RWPE2 (cell line): ENCODE measurements at places on chromosomes 3 and 15.

- DNase-seq = no peak
Observed at GRCh38 chr3:110697961-110698360, 373.7 kb upstream of the NECTIN3 start.

GRCh38 chr3:62252438-62253157, 120.8 kb downstream of the FEZF2 start:
- DNase-seq = no peak

DNA sequence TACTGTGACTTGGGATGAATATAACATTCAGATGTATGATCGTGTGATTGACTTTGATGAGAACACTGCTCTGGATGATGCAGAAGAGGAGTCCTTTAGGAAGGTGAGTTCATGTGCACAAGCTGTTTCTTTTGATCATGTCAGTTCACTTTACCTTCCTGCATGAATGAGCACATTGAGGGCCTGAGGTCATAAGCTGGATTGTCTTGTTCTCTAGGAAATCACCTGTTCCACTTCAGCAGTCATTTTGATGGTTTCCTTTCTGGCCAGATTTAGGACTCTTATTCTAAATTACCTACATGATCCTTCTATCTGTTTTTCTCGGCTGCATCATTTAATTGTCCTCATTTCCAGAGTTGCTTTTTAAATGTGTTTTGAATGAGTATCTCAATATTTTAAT, 4.1 kb downstream of the RCN2 start:
- no peak for DNase-seq

DNA sequence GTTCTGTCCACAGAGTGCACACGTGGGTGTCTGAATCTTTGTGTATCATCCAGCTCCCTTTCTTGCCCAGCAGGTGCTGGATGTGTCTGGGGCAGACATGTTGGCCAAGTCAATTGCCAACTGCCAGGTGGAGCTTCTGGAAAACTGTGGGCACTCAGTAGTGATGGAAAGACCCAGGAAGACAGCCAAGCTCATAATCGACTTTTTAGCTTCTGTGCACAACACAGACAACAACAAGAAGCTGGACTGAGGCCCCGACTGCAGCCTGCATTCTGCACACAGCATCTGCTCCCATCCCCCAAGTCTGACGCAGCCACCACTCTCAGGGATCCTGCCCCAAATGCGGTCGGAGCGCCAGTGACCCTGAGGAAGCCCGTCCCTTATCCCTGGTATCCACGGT, 12.5 kb upstream of the RPP14 start:
- no peak for DNase-seq

- no peak for DNase-seq
Observed at GRCh38 chr3:6351752-6352151, 509.2 kb upstream of the GRM7 start.

GRCh38 chr15:83062768-83063180, 4.3 kb downstream of the BTBD1 start:
- DNase-seq = no peak

DNA sequence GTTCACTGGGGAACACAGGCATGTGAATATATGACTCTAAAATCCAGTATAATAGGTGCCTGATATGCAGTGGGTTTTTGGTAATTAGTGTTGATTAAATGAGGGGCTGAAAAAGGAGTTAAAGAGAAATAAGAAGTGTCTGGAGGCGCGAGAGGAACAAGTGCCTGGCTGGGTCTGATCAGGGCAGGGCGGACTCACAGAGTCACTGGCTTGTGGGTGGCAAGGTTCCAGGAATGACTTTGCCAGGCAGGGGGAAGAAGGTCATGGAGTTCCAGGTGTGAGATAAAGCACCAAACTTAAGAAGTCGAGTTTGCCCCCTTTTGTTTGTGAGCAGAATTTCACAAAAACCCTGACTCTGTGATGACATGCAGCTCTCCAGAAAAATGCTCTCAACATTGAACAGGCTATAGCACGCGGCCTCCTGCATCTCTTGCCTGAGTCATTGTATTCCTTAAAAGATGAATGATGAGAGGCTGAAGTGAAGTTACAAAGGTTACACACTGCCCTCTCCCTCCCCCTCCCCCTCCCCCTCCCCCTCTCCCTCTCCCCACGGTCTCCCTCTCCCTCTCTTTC, 63.0 kb upstream of the LMCD1 start:
- DNase-seq = no peak

- no peak for DNase-seq
Observed at GRCh38 chr15:71048913-71049675, 66.2 kb upstream of the THSD4 start.

- no peak for DNase-seq
Observed at GRCh38 chr3:154029926-154030325, 91.3 kb upstream of the ARHGEF26 start.

- DNase-seq = no peak
Observed at GRCh38 chr15:43423793-43424192, 52.9 kb downstream of the TUBGCP4 start.

GRCh38 chr3:56928379-56929068, 126.8 kb upstream of the ARHGEF3 start:
- no peak for DNase-seq

- peak; percentile 94 for DNase-seq
Observed at GRCh38 chr15:87527416-87527815, 729.1 kb downstream of the NTRK3 start.

DNA sequence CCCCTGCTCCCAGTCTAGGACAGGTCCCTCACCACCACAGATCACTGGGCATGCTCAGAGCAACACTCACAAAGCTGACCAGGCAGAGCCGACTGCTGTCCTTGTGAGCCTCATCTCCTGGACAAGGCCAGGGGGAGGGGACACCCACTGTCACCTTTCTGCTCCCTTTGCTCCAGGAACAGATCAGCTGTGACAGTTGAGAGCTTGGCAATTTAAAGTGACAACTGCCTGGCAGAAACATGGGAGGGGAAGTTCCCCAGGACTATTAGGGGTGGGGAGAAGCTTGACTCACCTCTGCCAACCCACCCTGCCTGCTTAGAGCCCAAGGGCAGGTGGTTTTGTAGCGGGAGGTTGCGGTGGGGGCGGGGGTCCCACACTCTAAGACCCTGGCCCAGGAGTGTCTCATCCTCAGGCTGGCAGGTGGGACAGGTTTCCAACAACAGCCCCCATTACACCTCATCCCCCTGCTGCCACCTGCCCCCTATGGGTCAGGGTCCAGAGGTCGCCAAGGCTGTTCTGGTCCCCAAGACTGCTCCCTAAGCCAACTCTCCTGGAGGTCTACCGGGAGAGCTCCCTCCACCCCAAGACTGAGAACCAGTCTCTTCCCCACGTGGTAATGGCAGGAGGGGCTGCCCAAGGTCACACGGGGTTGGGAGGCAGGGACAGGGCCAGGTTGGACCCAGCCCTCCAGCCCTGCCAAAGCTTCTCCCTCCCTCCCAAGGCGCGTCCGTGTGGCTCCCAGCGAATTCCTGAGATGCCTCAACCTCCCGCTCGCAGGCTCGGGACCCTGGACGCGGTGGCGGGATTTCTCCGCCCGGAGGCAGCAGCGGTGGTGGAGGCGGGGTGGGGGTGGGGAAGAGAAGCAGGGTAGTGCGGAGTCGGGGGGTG, 80.4 kb downstream of the IQSEC1 start:
- no peak for DNase-seq

DNA sequence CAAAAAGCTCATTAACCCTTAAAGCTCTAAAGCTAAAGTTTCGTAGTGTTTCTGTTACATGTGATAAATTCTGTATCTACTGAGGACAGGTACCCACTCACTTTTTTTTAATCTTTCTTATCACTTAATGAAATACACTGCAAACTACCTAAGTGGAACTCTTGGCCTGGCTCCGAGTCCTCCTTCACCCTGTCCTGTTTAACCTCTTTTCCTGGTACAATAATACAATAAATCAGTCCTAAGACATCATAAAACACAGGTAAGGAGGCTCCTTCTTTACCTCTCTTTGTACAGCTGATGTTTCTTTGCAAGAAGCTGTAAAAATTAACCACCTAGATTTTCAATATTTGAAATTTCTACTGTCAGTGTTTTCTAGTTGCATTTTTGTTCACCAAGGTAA, 15.8 kb downstream of the SEMA6D start:
- DNase-seq = no peak

GRCh38 chr3:56048331-56048730, 419.9 kb downstream of the ERC2 start:
- DNase-seq = no peak

DNA sequence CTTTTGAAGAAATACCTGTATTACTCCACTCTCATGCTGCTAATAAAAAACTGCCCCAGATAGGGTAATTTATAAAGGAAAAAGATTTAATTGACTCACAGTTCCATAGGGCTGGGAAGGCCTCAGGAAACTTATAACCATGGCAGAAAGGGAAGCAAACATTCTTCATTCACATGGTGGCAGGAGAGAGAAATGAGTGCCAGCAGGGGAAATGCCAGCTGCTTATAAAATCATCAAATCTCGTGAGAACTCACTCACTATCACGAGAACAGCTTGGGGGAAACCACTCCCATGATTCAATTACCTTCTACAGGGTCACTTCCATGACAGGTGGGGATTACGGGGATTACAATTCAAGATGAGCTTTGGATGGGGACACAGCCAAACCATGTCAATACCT, 18.7 kb downstream of the MFSD1 start:
- DNase-seq = no peak

GRCh38 chr3:48088056-48088748, 72.0 kb upstream of the MAP4 start:
- DNase-seq = no peak

DNA sequence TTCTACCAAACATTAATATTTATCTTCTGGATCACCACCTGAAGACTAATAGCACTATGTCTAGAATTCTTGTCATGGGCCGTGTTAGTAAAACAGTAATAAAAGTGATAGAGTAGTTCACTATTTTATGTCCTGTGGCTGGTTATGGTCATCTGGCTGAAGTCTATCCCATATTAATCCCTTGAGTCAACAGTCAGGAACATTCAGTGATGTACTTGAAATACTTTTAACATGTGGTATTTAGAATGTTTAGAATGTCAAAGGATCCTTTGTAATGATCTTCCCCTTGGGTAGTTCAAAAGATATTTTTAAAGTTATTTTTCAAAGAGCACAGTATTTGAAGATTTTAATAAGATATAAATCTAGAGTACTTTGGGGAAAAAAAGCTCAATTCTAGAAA, 117.0 kb downstream of the MBNL1 start:
- DNase-seq = no peak

DNA sequence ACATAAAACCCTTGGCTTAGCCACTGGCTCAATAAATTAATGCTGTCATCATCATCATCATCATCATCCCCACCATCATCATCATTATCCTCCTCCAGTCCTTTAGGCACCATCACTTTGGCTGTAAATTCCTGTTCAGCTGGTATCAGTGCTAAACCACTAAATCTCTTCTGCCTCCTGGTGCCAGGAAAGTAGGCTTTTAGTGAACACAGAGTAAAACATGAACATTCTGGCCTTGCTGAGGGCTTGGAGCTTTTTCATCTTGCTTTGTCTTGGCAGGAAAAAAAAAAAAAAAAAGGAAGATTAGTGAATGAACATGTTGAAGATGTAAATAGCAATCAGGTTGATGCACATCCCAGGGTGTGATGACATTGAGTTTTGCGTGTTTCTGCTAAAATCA, 67.3 kb upstream of the EIF1B start:
- no peak for DNase-seq

DNA sequence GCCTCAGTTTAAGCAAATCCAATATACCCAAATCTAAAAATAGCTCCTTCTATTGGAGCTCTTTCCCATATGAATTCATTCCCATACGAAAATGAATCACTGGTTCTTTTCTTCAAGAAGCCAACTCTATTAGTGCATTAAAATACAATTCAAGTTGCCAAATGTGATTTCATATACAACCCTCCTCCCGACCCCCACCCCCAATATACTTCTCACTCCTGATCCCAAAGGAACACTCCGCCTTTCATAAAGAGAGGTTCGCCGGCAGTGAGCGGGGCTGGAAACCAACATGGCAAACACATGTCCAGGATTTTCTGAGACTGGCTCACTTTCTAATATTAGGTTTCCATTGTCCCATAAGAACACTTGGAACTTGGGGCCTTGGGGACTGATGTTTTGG, 48.5 kb downstream of the MAGEF1 start:
- no peak for DNase-seq

DNA sequence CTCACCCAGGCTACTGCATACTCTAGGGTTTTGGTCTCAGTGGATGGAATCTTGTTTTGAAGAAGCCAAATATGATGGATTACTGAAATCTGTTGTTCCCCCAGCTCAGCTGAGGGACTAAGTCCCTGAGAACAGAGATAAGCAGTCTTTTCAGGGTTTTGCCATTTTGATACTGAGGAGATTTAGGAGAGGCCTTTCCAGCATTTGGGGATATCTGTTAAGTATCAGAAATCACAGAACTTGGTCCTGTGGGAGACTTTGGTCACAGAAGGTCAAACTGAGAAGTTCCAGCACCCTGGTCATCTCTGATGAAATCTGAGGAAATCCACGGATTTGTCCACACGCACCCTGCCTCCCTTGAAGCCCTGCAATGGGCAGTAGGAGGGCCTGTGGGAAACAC, 181.0 kb upstream of the GADL1 start:
- DNase-seq = no peak

DNA sequence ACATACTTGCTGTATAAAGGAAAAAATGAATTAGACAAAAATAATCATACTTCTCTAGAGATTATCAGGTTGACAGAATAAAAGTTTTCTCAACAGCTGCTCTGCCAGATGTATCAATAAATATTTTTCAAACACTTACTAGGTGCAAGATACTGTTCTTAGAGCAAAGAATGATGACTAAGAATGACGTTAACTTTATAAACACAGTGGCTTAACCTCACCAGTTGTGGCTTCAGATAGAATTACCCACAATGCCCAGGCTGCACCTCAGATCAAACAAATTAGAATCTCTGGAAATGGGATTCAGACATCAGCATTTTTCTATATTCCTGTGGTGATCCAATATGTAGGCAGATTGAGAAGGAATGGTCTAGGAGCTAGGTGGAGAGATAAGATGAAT, 422.4 kb upstream of the ATP11B start:
- no peak for DNase-seq

DNA sequence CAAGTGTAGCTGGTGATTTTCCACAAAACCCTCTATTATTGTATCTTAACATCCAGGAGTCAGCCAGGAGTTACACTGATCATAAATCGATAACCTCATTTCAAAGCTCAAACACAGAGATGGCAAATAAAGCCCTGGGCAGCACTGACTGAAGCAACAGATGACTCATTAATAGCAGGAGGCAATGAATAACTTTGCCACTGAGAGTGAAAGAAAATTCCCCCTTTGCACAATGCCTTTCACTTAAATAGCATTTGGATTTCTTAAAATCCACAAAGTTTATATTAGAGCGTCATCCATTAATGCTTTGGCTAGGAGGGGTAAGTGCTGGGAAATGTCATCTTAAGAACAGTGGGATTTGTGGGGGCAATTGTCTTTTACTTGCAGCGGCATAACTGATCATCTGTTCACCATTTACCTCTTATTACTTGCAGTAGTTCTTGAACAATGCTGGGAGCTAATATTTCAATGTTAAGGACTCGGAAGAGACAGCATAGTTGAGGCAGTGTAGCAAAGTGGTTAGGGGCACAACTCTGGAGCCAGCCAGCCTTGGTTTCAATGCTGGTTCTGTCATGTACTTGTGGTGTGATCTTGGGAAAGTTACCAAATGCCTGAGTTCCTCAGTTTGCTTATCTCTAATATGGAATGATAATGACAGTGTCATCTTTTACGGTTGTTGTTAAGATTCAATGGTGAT, 630.4 kb upstream of the TBL1XR1 start:
- DNase-seq = no peak
